ENCODE measurements at places on chromosomes 12 and 14.

DNA sequence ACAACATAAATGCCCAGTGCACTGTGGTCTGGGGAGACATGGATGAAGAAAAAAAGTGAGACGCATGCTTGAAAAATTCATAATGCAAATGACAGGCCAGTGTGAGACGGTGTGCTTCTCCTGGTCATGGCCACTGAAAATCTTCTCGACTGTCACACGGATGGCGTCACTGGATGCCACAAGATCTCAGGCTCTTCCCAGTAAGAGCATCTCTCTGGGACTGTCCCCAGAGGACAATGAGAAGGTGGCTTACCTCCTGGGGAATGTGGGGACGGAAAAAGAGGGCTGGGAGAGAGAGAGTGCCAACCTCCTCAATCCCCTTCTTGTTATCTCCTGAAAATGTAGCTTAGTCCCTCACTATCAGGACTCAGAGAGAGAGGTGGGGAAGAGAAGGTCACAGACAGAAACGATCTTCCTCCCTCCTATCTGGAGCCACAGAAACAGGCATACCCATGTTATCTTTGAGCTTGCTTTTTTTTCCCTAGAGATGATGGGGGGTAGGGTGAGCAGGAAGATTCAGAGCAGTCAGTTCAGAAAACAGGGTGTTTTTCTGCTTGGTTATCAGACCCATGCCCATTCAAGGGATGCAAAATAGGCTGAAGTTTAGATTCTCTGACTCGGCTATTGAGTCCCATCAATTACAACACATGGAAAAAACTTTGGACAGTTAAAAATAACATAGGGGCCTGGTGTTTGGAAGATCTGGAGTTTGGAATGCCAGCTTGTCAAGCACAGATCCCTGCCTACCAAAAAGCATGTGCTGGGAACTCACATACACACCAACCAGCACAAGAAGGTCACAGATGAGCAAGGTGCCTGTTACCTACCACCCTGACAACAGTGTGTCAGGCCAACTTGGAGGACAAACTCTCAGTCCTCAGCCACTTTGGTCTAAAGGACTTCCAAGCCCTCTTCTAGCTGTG, 24.2 kb downstream of the DPF3 start:
- DNase-seq, result no peak

DNA sequence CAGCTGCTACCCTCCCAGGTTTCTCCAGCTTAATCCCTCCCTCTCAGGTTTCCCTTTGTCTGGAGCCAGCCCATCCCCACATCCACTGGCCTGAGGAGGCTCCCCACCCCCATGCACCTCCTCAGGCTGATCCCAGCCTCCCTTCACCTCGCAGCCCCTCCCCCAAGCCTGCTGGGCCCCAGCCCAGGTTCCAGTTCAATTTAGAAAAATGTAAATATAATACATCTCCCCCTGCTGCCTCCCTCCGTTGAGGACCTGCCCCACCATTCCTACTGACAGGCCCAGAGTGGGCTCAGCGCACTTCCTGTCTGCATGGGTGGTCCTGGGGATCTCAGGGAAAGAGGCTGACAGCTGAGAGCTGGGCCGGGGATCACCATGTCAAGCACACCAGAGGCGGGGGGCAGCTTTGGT, 155.8 kb downstream of the NTF3 start:
- DNase-seq, result no peak

DNA sequence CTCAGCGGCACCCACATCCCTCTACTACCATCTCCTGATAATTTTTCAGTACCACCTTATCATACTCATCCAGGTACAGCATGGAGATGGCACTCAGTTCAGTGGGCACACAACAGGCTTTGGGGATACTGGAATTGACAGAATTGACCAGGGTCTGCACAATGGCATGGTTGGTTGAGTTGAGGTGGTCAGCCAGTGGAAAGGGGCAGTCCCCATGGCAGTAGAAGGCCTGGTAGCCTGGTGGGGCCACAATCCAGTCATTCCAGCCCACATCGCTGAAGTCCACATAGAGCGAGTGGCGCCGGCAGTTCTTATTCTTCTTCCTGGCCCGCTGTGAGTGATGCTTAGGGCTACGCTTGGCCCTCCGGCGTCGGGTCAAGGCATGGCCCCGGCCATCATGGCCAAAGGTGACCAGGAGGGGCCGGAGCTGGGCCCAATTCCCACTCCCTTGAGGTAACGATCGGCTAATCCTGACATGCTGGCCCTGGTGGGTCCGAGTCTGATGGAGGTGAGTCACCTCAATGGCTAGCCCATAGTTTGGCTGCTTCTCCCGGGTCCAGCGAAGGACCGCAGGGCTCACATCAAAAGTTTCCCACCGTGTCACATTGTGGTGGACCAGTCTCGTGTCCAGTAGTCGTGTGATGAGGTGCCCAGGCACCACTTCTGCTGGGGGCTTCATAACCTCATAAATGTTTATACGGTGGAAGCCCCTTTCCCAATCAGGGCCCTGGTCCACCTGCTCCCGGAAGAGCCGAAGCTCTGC, 6.4 kb downstream of the BMP4 start:
- DNase-seq, result no peak

GRCh38 chr12:91009319-91009950, 4.7 kb upstream of the EPYC start:
- no peak for DNase-seq

GRCh38 chr12:77033658-77034536, 31.5 kb downstream of the E2F7 start:
- DNase-seq, result no peak

- no peak for DNase-seq
These were observed 487.5 kb downstream of the TMEM121 start for GRCh38 chr14:106013879-106014376.

DNA sequence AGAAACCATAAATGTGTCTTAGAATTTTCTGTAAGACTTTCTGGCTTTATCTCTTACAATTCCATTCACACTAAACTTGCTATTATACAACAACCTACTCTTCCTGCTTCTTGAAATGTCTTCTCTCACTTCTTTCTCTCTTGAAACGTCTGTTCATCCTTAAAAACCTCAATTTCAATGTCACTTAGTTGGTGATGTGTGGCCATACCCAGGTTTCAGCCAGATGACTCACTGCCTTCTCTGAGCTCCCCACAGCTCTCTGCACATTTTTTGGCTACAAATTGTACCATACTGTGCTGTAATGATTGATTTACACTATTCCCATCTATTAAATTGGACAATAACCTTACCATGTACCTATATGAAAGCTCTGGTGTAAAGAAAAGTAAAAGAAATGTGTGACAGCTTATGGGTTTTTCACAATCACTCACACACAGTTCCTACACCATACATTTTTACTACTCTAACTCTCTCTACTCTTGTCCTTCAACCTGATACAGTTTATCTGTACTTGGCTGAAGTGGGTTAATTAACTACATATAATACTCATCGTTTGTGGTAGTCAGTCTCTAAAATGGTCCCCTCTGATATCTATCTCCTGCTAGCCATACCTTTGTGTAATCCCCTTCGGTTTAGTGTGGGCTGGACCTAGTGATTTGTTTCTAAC, 222.1 kb downstream of the NELL2 start:
- no peak for DNase-seq

- no peak for DNase-seq
These were observed 25.0 kb downstream of the GALNT8 start for GRCh38 chr12:4745249-4745648.

- DNase-seq, result no peak
These were observed 22.1 kb downstream of the PRKCH start for GRCh38 chr14:61343471-61343870.

- DNase-seq, result no peak
These were observed 74.7 kb downstream of the APAF1 start for GRCh38 chr12:98719515-98720504.

DNA sequence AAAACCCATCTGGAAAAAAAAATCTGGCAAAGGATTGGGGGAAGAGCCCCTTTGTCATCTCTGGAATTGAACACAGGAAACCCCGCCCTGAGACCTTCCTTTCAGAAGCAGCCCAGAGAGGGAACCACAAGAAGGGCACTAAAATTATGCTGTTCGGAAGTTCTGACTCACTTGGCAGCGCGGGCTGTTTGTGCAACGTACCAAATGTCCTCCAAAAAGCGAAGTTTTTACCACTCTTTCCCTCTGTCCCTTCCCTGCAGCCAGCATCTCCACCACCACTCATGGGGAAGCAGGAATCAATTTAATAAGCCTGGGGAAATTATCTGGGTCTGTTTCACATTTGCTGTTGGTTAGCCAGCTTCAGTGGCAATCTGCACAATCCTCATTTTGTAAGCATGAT, 3.2 kb upstream of the SYNE3 start:
- DNase-seq, result peak; percentile 57

GRCh38 chr12:49019443-49020324, 1.1 kb upstream of the PRKAG1 start:
- DNase-seq, result no peak

DNA sequence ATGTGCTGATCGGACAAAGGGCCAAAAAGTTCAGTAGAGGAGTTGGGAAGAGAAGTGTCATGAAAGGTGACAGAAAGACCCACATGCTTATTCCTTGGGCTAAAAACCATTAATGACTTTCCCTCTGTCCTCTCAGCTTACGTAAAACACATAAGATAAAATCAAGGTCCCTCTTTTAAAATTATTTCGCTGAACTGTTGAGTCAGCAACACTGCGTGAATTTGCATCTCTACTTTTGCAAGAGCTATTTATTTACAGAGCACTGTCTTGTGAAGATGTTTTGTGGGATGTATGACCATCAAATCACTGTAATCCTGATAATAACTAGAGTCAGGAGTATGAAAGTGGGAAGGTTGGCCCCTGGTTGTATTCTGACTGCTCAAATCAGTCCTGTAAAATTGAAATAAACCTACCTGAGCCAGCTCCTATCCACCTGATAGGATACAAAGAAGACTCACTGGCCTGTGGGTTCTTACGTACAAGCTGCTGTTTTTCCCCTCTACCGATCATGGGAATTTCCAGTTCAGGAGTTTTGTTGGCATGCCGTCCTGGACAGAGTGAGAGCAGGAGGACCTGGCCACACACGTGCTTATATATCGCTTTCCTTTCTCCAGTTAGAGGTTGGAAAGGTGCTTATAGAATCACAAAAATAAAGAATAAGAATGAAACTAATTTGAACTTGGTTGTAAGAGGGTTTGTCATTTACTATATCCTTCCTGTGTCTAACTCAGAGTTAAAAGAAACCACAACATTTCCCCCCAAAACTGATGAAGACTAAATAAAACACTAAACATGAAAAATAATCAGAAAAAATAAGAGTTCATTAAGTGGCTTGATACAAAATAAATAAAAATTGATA, 42.9 kb downstream of the IFNG-AS1 start:
- DNase-seq, result no peak

GRCh38 chr14:62269204-62269603, 507.0 kb downstream of the SNAPC1 start:
- DNase-seq, result no peak

GRCh38 chr12:64577046-64577445, 33.2 kb upstream of the RASSF3 start:
- no peak for DNase-seq

DNA sequence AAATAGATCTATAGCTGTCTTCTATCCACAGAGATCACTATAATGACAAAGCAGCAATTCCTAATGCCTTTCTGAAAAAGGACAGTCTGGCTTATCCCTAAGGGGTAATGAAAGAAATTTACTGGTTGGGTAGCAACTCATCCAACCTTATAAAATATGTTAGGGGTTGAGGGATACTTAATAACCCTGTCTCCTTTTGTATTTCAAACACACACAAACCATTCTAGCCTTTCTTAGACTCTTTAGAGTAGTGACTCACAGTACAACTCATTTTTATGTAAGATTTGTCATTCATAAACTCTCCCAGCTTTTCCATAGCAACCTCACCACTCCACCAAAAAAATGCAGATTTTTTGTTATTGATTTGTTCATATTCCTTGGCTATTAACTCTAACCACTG, 167.9 kb downstream of the FSCB start:
- DNase-seq, result no peak

DNA sequence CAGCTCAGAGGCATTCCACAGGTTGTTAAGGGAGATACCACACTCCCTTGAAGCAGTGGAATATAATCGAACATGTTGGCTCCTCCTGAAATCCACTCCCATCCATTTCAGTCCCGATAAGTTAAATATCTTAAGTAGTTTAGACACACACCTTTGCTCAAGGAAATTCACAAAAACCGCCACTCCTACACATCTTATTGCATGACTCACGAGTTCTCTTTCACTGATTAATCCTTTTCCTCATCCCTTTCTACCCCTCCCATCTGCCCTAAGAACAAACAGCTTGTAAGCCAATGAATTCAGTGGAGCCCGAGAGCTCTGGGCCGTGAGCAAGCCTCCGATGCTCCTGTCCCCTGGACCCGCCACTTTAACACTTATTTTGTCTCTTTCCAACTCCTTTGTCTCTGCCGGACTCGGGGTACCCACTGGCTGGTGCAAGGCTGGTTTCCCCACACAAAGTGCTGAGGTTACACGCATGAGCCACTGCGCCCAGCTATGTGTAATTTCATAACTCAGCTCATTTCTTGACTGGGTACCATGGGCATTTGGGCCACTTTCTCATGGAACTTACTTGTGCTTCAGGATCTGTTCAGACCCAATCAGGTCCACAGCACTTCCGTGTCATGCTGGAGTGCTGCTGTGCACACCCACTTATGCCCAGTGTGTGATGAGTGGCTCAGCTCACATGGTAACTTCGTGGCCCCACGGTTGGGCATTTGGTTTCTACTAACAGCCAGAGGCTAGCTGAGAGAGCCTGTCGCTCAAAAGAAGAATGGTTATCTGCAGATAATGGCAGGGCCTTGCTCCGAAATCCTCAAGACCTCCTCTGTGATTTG, 171.8 kb upstream of the ALG10B start:
- no peak for DNase-seq

All from activated T-helper 9 cell treated with anti-CD3 and anti-CD28 coated beads, Interleukin-2, amount 50 U/mL, for 16 hours (primary cell).